ENCODE measurements at places on chromosomes 4 and X.

DNA sequence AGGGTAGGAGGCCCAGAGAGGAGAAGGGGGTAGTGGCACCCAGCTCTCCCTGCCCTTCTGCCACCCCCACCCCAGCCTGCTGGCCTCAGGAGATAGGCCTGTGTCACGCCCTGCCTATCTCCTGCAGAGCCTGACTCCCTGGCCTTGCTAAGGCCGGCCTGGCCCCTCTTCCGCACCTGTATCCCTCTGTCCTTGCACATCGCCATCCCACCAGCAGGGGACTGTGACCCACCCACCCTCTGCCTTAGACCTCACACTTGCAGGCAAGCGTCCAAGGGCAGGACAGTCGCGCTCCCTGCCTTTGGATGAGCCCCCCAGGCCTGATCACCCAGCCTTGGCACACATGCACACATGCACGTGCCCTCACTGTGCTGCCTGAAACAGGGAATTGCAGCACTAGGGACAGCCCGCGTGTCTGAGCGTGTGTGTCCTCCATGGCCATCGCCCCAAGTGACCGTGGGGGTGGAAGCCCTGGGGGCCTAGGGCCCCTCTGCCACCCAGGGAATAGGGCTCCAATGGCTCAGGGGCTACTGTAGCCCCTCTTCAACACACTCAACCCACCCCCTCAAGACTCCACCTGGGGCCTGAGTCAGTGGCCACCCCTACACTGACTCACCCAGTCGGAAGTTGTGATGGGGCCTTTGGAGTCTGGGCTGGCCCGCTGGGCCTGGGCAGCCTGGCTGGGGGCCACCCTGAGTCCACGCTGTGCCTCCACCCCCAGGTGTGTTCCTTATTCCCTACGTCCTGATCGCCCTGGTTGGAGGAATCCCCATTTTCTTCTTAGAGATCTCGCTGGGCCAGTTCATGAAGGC, 2.1 kb downstream of the SLC6A8 start:
- no peak for DNase-seq
- H3K36me3 ChIP-seq: no peaks in the 10 kb centered on the region
- peaks cover 70% of the 10 kb centered on the region for H3K4me1 ChIP-seq

- H3K4me1 ChIP-seq: no peaks in the 10 kb centered on the region
- no peak overlapping the region for H3K4me3 ChIP-seq
- H3K27me3 ChIP-seq: no peaks in the 10 kb centered on the region
- no peak overlapping the region for H3K27ac ChIP-seq
These were observed 198.9 kb downstream of the ASMT start for GRCh38 chrX:1813809-1814208.

GRCh38 chrX:119878740-119879139, 7.1 kb downstream of the NDUFA1 start:
- no peak overlapping the region for H3K27ac ChIP-seq
- no peaks in the 10 kb centered on the region for H3K4me1 ChIP-seq
- H3K4me3 ChIP-seq: no peak overlapping the region
- H3K27me3 ChIP-seq: no peaks in the 10 kb centered on the region

DNA sequence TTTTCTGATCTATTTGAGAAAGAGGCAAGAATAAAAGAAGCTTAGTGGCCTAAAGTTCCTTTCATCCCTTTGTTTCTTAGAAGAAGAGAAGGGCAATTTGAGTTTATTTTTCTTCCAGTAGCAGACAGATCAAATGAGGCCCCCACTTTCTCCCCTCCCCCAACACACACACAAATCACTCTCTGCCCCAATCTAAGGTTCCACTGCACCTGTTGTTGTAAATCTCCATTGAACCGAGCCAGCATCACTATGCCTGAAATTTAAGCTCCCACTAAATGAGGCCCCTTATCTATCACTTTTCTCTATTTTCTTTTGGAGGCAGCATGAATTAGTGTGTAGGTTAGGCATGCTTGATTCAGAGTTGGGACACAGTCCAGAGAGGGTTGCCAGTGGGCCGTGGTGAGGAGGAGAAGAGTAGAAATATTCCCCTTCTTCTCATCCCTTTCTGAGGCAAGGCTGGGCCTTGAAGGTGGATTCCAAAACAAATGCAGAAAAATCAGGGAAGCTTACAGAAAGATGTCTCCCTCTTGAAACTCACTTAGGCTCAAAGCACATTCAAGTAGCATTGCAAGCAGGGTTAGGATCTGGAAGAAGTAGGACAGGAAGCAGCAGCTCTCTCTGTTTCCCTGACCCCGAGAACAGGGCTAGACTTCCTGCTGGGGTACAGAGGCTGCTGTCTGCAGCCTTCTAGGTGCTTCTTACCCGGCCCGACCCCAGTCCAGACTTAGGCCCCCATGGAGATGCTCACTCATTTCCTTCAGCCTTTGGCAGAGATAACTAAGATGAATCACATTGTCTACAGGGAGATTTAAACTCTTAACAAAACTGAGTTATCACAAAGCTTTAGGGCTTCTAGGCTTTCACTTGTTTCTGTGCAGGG, 70.7 kb downstream of the RASL11B start:
- H3K27ac ChIP-seq: no peak overlapping the region
- no peaks in the 10 kb centered on the region for H3K36me3 ChIP-seq
- no peaks in the 10 kb centered on the region for H3K4me1 ChIP-seq
- no peak overlapping the region for H3K4me3 ChIP-seq
- DNase-seq: no peak
- no peaks in the 10 kb centered on the region for H3K27me3 ChIP-seq

DNA sequence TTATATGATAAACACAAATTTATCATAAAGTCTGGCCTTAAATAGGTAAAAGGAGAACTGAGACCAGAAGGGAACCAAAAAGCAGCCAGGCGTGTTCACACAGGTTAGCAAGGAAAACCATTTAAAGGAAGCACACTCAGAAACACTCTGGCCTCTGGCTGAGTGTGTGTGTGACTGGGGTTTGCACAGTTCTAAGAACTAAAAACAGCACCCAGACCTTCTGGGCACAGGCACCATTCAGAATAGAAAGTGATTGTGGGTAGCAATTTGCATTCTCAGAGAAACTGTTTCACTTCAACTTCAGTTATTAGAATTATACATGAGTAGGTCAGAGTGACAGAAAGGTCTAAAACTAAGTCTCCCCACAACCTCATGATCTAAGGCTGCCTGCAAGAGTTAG, 10.0 kb downstream of the GPR82 start:
- no peaks in the 10 kb centered on the region for H3K36me3 ChIP-seq
- no peak overlapping the region for H3K4me3 ChIP-seq
- H3K27me3 ChIP-seq: no peaks in the 10 kb centered on the region
- H3K27ac ChIP-seq: no peak overlapping the region

- no peak for DNase-seq
These were observed 1740.5 kb upstream of the AGA start for GRCh38 chr4:179182741-179183140.

GRCh38 chrX:130245441-130245840, 23.3 kb downstream of the ZNF280C start:
- H3K36me3 ChIP-seq: peaks cover 46% of the 10 kb centered on the region
- H3K27me3 ChIP-seq: no peaks in the 10 kb centered on the region
- no peak overlapping the region for H3K27ac ChIP-seq
- H3K4me3 ChIP-seq: no peak overlapping the region

- no peaks in the 10 kb centered on the region for H3K36me3 ChIP-seq
- H3K27ac ChIP-seq: no peak overlapping the region
- H3K4me3 ChIP-seq: no peak overlapping the region
These were observed 182.2 kb downstream of the GABRB1 start for GRCh38 chr4:47213539-47213938.

DNA sequence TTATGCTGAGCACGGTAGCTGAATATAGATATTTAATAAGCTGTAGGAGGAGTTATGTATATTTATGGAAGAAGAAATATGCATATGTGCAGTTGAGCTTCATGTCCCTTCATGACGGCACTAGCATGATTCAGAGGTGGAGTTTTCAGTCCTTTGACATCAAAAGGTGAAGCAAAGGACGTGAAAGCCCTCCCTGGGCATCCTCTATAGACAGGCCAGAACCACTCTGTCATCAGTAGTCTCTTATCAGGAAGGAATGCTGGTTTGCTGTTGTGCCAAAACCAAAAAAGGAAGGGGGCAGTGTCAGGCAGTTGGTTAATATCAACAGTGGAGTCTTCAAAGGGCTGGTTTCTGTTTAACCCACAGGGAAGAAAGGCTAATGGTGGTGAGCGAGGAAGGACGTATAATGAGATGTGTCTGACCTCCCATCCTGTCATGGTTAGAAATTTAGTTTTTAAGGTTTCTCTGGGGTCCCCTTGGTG, 23.5 kb upstream of the IL2 start:
- no peak overlapping the region for H3K4me3 ChIP-seq
- no peaks in the 10 kb centered on the region for H3K27me3 ChIP-seq

GRCh38 chr4:22414833-22415232, 101.0 kb downstream of the ADGRA3 start:
- DNase-seq: no peak
- no peaks in the 10 kb centered on the region for H3K27me3 ChIP-seq
- no peak overlapping the region for H3K27ac ChIP-seq
- H3K4me3 ChIP-seq: no peak overlapping the region
